ENCODE measurements at places on chromosomes 13 and 19.

DNA sequence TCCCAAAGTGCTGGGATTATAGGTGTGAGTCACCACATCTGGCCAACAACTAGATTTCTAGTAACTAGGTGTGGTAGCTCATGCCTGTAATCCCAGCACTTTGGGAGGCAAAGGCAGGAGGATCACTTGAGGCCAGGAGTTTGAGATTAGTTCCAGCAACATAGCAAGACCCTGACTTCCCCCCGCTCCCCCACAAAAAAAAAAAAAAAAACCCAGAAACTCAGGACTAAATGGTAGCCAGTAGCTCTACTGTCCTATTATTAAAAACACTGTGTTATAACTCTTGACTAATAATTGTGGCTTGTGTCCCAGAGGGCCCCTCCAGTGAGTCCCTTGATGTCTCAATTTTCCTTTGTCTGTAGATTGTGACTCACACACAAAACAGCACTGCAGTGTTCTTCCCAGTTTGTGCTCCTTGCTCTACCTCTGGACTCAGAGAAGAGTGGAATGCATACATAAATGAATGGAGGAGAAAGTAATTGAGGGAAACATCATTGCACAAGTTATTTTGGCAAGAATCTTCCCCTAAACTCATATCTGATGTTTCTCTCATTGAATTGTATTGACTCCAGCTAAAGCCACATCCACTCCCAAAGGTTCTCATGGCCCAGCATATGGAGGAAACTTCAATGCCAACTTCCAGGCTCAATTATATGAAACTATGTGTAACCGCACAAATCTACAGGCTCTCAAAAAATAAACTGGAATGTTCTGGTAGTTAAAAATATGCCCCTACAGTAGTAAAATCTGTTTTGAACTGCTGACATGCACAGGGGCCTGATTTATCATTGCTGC, 8.8 kb downstream of the TPT1 start:
- no peak for DNase-seq

GRCh38 chr19:18875726-18876125, 20.2 kb downstream of the CERS1 start:
- no peak for DNase-seq

GRCh38 chr13:51557875-51558612, 26.2 kb upstream of the WDFY2 start:
- DNase-seq, result no peak

DNA sequence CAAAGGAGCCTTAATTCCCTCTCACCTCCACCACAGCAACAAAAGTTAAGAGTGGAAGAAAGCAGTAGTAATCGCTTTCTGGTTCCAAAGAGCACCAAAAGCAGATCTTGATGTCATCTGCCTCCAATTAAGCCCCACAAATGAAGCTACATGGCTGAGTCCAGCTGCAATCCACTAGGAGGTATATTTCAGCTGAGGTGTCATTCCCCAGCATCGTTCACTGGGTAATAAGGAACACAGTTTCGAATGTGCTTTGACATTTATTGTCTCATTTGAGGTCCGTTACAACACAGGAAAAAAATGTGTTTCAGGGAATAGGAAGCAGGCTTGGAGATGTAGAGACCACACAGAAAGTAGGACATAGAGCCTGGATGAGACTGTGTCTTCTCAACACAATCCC, 190.4 kb downstream of the DCLK1 start:
- no peak for DNase-seq

DNA sequence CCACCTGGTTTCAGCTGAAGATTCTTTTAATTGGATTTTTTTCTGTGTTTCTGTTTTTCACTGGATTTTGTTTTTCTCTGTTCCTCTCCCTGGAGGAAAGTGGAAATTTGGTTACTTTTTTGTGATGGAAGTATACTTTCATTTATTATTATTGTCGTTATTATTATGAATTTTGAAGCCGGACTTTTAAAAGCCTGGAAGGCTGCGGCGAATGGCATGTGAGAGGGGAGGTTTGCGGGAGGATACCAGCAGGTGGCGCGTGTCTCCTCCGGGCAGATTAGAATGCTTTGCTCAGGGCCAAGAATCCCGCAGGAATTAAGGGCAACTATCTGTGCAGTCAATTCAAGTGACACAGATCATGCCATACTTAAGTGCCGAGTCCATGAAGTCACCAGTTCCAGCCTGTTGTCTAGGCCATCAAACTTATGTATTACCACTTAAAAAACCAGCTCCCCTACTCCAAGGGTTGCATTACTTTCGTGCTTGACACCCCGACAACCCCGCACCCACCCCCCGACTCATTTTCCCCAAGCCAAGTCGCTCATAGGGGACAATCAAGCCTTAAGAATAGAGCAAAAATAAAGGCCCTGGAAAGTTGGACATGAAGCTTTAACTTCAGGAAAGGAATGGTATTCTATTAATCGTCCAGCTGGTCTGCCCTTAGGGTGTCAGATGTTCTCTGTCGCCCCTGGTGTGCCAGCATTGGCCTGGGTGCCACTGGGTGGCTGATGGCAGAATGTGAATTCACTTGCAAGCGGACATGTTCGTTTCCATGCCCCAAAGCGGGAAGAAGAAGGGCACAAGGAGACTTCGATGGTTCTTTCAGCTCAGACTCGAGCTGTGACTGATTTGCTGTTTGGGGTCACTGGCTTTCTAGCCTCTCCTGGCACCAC, 1.3 kb upstream of the LRCH1 start:
- peak; percentile 59 for DNase-seq

- no peak for DNase-seq
These were observed 11.4 kb upstream of the CD22 start for GRCh38 chr19:35317464-35318043.

DNA sequence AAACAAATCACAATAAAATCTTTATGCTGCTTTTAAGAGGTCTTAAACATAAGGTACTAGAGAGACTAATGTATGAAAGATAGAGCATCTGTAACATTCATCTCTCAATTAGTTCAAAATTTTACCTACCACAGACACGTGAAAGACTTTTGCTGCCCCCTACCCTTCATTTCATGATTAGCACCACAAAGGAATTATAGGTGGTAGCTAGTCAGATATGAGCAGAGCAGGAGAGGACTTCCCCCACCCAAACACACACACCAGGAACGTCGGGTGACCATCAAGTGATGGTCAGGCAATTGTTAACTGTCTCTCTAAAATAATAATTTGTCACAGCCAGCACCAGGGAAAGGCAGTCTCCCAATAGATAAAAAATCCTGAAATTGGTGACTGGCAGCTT, 1531.7 kb upstream of the SPRY2 start:
- DNase-seq, result no peak

GRCh38 chr13:37450276-37450675, 148.3 kb downstream of the POSTN start:
- no peak for DNase-seq

Measured in activated T-cell treated with anti-CD3 and anti-CD28 coated beads, Interleukin-2, amount 50 U/mL, for 4 hours (primary cell).